ENCODE measurements at places on chromosomes 1 and 21.

DNA sequence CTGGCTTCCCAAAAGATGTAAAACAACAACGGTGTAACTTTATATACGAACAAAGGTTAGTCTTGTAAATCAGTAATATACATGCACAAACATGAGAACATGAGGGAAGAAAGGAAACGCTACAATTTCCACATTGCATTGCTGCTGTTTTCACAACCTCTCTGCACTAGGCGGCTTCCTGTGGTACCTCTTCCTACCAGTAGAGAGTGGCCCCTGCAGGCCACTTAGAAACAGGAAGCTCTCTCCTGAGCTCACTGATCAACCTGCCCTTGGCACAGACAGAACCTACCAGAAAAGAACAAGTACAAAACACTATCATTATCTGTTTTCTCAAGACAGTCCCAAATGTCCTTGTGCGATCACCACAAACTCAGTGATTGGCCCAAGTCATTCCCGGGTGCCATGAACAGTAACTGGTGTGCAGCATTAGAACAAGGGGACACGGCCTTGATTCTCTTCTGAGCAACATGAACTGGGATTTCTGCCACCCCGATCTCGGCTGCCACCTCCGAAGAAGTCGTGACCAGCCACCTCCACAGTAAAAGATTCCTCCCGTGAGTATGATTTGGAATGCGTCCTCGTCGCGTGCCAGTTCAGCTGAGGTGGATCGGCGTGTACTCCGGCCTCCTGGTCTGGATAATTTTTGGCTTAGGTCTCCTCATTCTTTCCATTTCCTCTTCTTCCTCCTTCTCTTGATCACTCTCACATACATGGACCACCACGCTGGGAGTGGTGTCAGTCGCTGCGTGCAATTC, 5.7 kb upstream of the KCNE1 start:
- DNase-seq: no peak

- no peak for DNase-seq
Observed at GRCh38 chr1:83571536-83571935, 427.4 kb downstream of the TTLL7 start.

DNA sequence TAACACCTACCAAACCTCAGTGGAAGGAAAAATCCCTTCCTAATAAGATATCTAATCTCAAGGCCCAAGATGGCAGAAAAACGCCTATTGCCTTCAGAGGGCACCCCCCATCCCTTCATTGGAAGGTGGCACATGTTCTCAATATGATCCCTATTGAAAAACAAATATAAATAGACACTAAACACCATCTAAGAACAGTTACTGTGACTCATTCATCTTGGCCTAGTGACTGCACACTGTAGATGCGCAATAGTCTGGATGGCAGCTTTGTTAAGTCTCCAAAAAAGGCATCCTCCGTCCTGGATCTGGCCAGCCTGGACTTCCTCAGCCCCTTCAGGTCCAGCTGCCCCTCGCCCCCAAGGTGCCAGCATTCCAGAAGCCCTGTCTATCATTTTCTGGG, 121.9 kb downstream of the CAPN8 start:
- DNase-seq: no peak

DNA sequence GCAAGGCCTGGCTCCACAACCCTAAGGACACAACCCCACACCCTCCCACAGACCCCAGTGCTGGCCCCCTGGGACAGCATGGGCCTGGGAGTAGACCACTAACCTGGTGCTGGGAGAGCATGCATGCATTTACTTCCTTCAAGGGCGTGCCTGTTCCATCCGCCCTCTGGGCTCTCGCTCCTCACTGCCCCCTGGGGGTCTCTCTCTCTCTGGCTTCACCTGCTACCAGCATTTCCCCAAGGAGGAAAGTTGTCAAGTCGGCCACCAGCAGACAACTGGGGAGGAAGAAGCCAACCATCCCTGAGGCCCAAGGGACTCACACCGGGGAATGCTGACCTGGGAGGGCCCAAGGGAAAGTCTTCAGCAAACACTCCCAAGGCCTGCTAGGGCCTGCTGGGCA, 6.5 kb downstream of the LRP8 start:
- no peak for DNase-seq

DNA sequence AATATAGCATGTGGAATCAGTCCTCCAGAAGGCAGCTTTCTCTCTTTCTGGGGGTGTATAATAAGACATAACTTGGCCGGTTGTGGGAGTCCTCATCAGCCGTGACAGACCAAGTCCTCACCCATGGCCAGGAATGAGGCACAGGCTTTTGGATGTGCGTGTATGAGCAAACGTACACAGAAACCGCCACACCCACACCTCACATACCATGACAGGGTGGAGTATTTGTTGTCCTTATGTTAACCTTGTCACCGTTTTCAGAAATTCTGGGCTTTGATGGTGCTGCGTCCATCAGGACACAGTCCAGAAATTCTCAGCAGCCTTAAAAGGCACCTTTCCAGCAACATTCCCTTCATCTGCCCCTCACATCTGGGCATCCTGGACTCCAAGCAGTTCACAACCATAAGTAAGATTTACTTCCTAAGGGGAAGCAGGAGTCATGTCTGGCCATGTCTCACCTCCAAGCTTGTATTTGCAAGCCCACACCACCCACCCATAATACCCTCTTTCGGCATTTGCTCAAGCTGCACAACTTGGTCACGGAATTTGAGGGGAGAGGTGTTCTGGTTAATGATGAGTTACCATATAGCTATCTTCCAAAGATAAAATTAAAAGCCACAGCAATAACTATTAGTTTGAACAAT, 12.4 kb downstream of the C1orf116 start:
- DNase-seq: no peak

DNA sequence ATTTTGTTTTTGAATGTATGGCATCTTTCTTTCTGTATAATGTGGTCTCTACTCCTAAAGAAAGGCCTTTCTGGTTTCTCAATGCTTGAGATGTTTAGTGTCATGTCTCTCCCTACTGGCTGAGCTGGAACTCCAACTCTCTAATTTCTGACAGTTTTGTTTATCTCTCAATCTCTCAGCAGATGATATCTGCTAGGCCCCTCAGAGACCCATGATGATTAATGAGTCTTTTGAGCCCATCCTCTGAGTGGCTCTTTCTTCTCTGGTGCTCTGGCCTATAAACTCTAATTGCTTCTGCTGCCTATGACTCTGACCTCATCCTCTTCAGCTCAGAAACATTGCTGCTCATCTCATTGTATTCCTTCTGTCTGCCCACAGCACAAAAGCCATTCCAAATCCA, 46.6 kb downstream of the CRB1 start:
- DNase-seq: peak; percentile 21

GRCh38 chr1:202068596-202068995, 54.1 kb upstream of the GPR37L1 start:
- DNase-seq: no peak

GRCh38 chr1:11979028-11979850, 1.0 kb upstream of the MFN2 start:
- no peak for DNase-seq

GRCh38 chr21:43771698-43772424, 4.2 kb downstream of the CSTB start:
- DNase-seq: no peak

DNA sequence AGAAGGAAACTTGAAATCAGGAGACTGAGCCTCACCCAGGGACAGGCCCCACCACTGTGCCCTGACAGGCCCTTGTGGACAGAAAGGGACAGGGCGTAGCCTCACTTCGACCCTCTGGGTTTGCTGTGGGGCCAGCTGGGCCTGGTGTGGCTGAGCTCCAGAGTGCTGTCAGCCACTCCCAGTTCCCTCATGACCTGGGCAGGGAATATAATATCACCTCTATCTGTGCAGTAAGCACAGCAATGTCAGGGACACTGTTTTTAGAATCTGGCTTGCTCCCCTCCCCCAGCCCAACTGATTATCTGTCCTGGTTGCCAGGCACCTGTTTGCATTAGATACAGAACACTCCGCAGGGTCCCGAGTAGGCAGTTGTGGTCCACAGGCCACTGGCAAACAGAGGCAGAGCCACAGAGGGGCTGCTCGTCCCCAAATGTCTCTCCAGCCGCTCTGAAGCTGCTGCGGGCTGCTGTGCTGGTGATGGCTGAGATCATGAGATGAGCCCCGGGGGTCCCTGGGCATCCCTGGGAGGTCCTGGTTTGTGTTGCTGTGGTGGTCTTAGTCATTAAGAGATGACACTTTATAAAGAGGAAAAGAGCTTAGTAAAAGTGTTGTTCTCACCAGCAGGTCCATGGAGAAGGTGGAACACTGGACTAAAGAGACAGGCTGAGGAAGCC, 51.6 kb downstream of the ETS2 start:
- DNase-seq: no peak

DNA sequence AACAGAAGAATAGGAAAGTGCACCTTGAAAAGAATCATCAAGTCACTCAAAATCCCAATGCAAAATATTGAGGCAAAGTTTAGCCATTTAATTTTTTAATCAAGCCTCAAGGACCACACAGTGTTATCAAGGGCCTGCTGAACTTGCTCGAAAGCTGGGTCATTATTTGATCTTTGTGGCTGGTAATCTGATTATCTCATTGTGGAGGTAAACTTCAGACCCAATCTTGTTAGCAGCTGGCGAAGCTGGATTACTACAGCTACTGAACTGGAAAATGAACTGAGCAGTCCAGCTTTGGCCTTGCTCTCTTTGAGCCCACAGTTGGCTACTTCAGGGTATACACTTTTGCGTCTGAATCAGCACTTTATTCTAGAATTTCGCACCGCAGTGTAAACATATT, 94.4 kb downstream of the BARHL2 start:
- DNase-seq: no peak

DNA sequence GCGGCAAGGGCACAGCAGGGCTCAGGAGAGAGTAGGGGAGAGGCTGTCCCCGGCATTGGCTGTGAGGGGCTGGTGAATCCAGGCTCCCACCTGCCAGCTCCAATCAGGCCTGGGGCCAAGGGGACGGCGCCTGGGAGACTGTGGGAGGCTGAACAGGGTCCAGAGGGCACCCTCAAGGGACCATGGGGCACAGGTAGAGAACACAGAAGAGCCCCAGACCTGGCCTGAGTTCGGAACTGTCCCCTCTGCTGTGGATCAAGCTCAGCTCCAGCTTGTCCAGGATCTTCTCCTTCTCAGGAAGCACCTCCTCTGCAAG, 67.0 kb downstream of the KCNAB2 start:
- no peak for DNase-seq

DNA sequence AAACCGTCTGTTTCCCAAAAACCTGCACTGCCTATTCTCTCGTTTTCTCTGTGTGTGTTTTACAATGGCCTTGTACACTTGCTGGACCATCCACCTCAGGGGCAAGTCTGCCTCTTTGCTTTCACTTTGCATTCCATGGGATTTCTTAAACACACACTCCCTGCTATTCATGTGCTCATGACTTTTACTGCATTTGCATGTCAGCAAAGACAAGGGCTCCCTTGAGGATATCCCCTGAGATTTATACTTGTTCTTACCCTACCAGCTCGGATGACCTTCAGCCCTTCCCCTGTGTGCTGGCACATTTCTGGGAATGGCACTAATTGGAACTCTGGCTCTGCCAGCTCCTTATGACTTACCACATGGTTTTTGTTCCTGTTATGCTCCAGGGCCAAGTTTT, 386.9 kb downstream of the AMY1C start:
- no peak for DNase-seq

DNA sequence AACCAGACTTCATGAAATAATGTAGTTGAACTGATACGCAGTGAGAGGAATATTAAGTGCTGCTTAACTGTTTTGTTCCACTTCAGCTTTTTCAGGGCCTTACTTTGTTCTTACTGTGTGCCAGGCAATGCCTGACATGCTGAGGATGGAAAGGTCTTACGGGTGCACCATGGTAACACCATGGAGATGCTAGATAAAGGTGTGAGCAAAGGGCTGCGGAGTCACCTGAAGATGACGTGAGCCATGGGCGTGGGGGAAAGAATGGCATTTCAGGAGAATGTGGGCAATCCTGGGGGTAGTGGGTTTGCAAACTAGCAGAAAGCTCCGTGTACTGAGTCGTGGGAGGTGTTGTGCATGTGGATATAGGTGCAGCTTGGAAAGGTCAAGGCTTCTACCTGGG, 27.3 kb downstream of the MAN1C1 start:
- DNase-seq: no peak

DNA sequence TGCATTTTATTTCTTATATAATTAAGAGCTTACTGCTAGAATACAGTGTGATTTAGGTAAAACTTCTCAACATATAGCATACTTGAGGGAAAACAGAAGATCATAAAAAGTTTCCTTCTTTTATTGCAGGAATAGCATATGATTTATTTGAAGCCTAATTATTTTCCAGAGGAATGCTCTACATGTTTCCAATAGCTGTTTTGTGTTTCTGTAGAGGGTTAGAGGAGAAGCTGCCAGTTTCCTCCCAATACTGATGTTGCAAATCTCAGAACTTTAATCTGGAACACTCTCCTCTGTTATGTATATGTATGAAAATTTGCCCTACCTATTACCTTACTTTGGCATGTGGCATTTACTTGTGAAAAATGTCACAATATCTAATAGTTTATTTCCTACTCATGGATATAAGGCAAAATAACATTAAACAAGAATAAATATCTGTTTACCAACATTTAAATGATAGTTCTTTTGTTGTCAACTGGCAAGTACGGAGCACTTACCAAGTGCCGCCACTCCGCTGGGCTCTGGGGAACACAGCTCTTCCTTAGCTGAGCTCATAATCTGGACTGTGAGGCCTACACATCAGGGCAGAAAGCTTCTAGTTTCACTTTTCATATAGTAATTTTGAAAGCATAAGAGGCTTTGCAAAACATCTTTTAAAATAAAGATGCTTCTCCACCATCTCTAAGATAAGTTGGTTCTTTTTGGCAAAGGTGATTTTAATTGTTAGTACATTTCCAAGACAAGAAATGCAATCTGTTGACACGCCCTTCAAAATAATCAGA, 239.8 kb upstream of the C1orf105 start:
- DNase-seq: peak; percentile 61

DNA sequence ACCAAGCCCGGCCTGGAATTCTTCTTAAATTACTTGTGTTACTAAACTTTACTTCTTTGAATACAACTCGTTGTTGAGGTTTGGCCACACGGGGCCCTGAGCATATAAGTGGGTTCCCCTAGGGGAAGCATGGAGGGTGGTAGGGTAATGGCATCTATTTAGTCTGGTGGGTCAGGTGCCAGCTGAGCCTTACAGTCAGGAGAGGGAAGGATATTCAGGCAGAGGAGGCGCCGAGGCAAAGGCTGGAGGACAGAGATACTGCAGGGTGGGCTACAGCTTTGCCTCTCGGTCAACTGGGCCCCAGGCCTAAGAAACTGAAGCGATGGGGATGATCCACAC, 424 bp upstream of the NECAP2 start:
- DNase-seq: no peak

GRCh38 chr1:66355756-66356155, 178.2 kb upstream of the SGIP1 start:
- DNase-seq: no peak
